ENCODE measurements at places on chromosomes 4 and X.

- peak; percentile 63 for DNase-seq
Measured at GRCh38 chr4:181004056-181004455, 1239.1 kb upstream of the TENM3 start.

DNA sequence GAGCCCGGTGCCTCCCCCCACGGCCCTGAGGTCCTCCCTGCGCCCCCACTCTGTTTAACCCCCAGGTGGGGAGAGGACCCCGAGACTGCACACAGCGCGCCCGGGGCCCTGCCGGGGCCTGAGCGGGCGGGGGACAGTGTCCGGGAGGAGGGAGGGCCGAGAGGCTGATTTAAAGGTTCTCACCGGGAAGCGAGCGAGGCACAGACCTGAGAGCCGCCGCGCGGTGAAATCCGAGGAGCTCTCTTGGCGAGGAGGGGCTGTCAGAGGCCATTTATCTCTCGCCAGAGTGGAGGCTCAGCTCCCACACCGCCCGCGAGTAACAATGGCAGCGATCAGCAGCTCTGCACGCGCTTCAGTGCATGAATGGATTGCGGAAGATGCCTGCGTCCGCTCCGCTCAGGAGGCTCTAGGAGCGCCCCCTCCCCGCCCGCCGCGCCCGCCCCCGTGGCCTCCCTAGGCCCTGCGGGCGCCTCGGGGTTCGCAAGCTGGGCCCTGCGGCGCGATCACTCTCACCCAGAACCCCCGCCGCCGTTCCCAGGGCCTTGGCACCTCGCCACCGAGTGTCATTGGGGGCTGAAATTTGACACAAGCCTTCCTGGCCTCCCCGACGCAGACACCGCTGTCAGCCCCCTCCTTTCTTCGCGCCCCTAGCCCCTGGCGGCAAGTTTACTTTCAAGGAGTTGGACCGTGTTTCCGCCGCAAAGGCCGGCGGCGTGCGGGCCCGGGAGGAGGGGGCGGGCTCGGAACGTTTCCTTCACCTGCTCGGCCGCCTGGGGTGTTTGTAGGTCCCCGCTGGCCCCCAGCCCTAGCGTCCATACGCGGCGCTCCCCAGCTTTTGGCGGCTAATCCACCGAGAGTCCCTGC lies 48.7 kb upstream of the BCOR start:
- DNase-seq = peak; percentile 48

GRCh38 chr4:139453041-139453370 lies 915 bp upstream of the RAB33B start:
- no peak for DNase-seq

- DNase-seq = no peak
Measured at GRCh38 chrX:110667706-110668105, 127.9 kb downstream of the CHRDL1 start.

GRCh38 chrX:121831601-121832000 lies 784.2 kb downstream of the GLUD2 start:
- peak; percentile 15 for DNase-seq

- DNase-seq = no peak
Measured at GRCh38 chrX:134926864-134927263, 63.9 kb upstream of the SMIM10 start.

- no peak for DNase-seq
Measured at GRCh38 chrX:11792461-11793421, 34.7 kb downstream of the MSL3 start.

DNA sequence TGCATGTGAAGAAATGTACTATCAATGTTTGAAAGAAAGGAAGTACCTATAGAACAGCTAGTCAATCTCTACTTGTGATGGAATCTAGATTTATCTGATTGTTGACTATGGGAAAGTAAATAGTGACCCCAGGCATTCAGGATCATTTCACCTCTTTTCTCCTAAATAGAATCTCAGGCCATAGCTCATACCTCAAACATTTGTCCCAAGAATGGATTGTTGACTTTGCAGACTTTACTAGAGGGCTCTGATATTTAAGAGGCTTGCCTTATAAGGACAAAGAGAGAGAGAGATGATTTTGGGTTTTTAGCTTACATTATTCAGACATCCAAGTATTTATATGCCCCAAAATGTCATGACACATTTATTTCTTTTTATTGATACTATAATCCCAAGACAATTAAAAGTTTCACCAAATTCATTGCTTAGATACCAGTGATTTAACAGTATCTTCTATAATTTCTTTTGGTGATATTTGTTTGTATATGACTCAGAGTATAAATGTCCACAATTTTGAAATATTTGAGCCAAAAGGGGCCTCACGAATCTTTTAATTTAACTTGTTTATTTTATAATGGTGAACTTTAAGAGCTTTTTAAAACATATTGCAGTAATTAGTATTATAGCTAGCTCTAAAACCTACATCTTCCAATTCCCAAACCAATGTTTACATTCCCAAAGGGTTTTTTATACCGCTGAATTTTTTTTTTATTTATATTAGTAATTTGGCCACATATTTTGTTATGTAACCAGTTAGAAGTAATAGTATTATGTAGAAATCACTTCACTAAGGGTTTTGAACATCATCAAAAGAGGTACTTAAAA lies 614.1 kb downstream of the PCDH7 start:
- no peak for DNase-seq

DNA sequence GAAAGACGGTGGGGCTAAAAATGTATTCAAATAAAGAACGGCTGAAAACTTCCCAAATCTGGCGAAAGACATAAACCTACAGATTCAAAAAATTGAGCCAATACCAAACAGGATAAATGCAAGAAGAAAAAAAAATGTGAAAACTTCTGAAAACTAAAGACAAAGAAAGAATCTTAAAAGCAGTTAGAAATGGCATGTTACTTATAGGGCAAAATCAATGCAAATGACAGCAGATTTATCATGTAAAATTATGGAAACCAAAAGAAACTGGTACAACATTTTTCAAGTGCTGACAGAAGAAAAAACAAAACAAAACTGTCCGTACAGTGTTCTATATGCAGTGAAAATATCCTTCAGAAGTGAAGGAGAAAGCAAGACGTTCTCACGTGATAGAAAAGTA lies 239.0 kb downstream of the PDGFC start:
- DNase-seq = no peak

DNA sequence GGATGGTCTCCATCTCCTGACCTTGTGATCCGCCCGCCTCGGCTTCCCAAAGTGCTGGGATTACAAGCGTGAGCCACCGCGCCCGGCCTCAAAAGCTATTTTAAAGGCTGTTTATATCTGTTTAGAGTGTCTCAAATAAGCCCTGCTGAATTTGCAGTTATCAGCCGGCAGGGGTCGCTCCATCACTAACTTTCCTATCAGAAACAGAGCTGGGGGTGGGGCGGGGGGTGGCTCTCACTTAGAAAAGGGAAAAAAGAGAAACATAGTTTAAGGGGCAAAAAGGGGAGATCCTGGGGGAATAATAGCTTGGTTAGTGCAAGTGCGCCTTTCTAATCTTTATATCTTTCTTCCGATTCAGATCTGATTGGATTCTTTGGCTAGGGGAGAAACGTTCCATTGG lies 450.7 kb downstream of the UBE2NL start:
- no peak for DNase-seq

DNA sequence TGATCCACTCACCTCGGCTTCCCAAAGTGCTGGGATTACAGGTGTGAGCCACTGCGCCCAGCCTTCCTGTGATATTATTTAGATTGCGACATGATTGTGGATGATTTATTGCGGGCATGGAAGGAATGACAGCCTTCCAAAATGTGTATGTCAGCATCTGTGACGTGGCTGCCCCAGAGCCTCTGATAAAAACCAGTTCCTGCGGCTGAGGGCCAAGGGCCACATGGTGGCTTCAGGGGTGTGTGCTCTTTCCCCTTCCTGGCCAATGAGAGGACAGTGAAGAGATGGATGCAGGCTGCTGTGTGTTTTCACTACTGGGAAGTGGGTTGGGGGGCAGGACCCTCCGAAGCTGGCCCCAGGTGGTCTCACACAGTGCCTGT lies 57.4 kb upstream of the HGFAC start:
- DNase-seq = no peak

GRCh38 chrX:71482228-71482958 lies 50.5 kb upstream of the OGT start:
- DNase-seq = peak; percentile 4

GRCh38 chr4:57109847-57110639 lies at the start of gene IGFBP7:
Gene IGFBP7, minus strand, starts transcription at chr4:57110385. Its CDS starts 34 bp downstream, at chr4:57110351.
- no peak for DNase-seq

DNA sequence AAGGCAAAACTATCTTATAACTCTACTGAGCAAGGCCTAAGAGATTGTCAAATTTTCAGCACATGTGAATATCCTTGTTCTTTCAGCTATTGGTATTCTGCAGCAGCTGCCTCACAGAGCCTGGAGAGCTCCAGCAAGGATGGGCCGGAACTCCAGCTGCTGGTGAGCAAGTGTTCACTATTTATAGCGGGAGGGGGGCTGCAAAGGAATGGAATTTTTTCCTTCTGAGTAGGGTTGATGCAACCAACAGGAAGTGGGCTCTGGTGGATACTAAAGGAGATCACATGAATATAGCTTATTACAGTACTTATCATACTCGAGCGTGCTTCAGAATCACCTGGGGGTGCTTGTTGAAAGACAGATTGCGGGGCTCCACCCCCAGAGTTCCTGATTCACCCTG lies 20.2 kb upstream of the SETD7 start:
- peak; percentile 85 for DNase-seq

DNA sequence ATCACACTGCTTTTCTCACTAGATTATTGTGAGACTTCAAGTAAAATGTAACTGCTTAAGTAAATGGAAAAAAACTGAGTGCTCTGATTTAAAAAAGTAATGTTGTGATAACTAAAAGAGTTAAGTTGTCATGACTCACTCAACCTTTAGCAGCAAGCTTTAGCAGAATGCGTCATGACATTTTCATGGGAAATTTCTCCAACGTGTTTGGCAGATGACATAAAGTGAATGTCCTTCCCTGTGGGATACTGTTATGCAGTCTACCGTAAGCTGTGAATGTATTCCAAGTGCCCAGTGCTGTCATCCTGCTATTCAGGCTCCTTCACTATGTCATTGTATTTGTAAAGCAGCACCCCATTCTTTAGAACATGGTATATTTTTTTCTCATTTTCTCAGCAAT lies 136.2 kb downstream of the CPXCR1 start:
- peak; percentile 3 for DNase-seq

GRCh38 chr4:184280137-184280536 lies 62.5 kb upstream of the ENPP6 start:
- no peak for DNase-seq

- no peak for DNase-seq
Measured at GRCh38 chr4:160347197-160347596, 1244.3 kb downstream of the RAPGEF2 start.

DNA sequence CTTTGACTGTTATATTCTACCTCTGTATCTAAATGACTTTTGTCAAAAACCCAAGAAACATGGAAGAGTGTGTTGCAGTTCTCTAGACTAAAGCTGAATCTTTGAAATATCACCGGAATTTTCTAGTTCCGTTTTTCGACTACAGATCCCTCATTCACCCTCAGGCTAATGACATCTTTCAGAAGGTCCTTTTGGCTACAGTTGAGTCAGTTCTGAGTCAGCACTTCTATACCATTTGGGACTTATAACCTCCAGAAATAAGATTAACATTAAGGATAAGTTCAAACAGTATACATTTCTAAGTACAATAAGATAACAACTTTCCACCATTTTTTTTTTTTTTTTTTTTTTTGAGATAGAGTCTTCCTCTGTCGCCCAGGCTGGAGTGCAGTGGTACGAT lies 331.0 kb upstream of the CPXCR1 start:
- no peak for DNase-seq

DNA sequence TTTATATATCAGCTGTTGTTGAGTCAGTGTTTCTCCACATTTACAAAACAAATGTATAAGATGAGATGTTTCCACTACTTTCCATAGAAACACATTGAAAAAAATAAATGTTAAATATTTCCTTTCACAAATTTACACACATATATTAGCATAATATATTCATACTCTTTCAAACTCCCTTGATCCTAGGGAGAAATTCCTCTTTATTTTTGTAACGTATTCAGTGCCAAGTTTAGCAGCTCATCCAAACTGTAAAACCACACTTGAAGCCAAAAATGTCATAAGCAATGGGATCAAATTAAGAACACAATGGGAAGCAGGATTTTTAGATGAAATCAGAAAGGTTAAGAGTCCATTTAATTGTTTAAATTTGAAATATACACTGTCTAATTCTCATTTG lies 381.1 kb upstream of the MAD2L1 start:
- peak; percentile 14 for DNase-seq

DNA sequence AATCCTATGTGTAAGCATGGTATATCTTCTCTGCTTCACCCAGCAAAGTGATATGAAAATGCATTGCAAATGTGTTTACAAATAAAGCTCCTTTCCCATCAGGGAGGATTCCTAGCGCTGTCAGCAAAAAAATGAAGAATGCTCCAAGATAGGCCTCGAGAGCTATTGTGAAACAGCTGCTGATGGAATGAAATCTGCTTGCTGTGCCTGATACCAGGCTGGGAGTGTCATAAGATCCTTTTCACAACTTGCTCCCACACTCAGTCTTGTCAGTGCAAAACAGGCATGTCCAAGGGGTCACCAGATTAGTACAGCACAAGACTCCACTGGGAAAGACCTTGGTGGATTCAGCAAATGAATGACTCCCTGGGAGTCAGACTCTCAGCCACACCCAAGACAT lies 34.1 kb downstream of the HNRNPH2 start:
- no peak for DNase-seq

- no peak for DNase-seq
Measured at GRCh38 chr4:111040904-111041303, 418.0 kb upstream of the PITX2 start.

DNA sequence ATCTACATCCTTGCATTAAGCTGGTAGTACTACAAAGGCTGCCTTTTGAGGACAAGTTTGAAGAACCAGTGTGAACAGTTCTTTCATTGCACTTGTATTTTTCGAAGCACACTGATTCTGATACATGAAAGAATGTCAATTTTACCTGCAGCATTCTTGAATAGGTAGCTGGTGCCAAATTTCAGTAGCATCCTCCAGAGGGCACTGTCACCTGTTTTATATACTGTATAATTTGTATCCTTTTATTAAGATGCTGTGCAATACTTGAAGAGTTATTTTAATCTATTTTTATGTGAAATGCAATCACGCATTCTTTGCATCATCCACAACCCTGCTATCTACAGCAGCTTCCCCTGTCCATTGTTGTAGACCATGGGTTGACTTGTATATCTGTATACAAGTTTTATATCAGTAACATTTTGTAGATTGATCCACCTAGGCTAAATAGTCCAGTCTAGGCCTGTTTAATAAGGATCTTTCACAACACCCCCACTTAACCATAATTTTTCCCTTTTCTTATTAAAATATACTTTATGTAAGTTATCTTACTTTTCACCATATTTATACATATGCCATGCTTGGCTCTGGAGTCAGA lies 325.7 kb downstream of the PCDH7 start:
- DNase-seq = no peak

- no peak for DNase-seq
Measured at GRCh38 chr4:96295143-96295741, 455.3 kb downstream of the PDHA2 start.

GRCh38 chr4:120865985-120866384 lies 56.5 kb downstream of the PRDM5 start:
- DNase-seq = peak; percentile 15

- DNase-seq = no peak
Measured at GRCh38 chr4:1922821-1923220, 51.6 kb downstream of the NSD2 start.

- peak; percentile 37 for DNase-seq
Measured at GRCh38 chr4:20829617-20830357, 129.5 kb downstream of the PACRGL start.

All from fibroblast of skin of right quadriceps (primary cell).